ENCODE measurements at places on chromosomes 4 and X.

GRCh38 chr4:52164116-52164515, 113.0 kb downstream of the SPATA18 start:
- DNase-seq, result no peak

GRCh38 chr4:103996064-103996463, 276.3 kb upstream of the TACR3 start:
- DNase-seq, result no peak

DNA sequence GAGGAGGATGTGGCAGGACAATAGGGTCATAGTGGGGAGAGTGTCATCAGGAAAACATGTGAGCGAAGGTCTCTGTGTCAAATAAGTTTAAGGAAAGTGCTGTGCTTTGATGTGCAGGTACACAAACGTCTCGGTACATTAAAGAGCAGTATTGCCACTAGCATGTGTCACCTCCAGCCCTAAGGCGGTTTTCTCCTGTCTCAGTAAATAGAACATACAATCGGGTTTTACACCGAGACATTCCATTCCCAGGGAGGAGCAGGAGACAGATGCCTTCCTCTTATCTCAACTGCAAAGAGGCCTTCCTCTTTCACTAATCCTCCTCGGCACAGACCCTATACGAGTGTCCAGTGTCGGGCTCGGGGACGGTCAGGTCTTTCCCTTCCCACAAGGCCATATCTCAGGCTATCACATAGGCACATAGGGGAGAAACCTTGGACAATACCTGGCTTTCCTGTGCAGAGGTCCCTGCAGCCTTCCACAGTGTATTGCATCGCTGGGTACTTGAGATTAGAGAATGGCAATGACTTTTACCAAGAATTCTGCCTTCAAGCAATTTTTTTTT, 684.5 kb downstream of the PDHA2 start:
- no peak for DNase-seq

DNA sequence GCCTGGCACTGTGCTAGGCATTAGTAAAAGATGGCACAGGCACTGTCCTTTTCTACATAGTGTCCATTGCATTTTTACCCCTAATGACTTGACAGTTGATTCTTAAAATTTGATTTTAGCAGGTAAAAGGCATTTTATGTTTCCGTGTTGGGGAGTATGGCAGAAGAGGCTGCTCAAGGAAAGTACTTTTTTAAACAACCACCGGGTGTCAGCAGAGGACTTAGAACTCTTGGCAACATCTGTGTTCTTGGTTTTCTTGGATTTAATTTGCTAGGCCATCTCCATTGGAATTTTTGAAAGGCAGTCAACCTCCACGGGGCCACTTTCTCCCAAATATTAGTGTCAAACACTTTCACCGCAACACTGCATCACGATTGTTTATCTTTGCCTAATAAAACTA, 102.9 kb downstream of the TSPAN7 start:
- DNase-seq, result peak; percentile 13

DNA sequence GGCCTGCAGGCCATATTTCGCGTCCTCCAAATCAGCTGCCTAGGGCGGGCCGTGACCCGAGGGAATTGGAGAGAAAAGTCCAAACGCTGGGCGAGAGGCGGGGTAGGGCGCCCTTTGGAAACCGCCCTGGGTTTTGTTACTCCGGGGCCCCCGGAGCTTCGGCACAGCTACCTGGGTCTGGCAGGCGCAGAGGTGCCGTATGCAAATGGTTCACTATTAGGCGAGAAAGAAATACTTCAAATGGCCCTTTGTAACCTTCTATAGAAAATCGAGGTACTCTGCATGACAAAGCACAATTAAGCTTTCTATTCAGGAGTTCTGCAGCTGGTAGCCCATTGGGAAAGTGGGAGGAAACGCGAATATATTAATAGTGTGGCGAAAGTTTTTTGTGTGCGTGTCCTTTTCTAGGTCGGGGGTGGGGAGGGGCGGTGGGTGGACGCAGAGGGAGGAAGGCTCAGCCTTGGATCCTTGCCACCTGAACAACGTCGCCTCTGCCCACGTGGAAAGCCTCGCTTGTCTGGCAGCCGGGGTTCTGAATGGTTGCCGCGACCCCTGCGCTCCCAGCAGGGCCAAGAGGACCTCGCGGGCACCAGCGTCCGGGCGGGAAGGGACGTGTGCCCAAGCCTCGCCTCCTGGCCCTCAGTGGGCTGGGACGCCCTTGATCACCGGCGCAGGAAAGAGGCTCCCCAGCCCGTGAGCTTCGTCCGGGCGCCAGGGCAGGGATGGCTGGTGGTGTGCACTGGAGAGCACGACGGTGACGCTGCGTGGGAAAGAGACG, 9.5 kb downstream of the GSX2 start:
- no peak for DNase-seq

GRCh38 chrX:115713460-115713859, 152.5 kb downstream of the PLS3 start:
- DNase-seq, result no peak

DNA sequence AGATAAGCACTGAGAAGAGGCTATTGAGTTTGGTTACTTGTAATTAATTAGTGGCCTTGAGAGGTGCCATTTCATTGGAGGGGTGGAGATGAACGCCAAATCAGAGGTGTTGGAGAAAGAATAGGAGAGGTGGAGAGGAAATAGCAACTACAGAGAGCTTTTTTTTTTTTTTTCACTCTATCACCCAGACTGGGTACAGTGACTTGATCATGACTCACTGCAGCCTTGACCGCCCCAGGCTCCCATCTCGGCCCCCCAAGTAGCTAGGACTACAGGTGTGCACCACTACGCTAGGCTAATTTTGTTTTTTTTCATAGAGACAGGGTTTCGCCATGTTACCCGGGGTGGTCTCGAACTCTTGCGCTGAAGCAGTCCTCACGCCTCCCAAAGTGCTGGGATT, 5.2 kb downstream of the NHS start:
- DNase-seq, result no peak

- peak; percentile 58 for DNase-seq
Observed at GRCh38 chrX:41085878-41086626, 807 bp downstream of the USP9X start.

DNA sequence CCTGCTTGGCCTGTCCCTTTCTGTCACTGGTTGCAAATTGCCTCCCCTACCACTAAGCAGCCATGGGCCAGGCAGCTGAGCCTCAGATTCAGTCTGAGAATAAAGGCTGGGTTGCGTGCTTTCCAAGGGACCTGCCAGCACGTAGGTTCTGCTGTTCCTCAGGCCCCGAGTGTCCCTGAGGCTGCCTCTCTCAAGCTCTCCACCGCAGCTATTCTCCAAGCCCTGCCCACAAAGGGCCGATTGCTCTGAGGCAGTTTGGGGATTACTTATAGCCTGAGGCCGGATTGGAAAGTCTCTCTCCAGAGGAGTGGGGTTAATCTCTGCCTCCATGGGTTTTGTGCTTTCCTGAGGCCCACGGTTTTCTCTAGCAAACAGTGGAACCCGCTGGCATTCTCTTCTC, 590.7 kb downstream of the BCOR start:
- DNase-seq, result no peak

DNA sequence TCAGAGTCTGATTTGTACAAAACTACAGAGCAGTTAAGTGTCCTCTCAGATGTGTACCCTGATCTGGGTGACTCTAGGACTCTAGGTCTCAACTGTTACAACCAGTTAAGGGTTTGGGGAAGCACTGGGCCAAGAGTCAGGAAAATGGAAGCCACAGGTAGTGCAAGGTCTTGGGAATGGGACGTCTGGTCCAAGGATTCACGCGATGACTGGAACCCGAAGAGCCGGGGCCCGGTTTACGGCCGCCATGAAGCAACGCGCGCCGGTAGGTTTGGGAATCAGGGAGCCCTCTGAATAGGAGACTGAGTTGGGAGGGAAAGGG, 321 bp upstream of the HPRT1 start:
- DNase-seq, result no peak

DNA sequence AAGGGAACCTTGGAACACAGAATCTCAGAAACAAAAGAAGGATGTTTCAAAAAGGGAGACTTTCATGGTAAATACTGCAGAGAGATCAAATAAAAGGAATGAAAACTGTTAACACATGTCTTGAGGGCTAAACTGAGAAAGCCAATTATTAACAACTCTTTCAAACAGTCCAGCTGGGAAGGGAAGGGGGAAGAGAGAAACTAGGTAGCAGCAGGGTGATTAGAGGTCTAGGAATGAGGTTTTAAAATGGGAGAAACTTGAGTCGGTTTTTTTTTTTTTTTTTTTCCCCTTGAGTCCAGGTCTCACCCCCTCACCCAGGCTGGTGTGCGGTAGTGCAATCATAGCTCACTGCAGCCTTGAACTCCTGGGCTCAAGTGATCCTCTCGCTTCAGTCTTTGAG, 4.3 kb downstream of the BCLAF3 start:
- no peak for DNase-seq

GRCh38 chr4:174141876-174142275, 141.6 kb downstream of the FBXO8 start:
- DNase-seq, result no peak

GRCh38 chr4:76821641-76822040, 76.3 kb downstream of the SOWAHB start:
- no peak for DNase-seq

- DNase-seq, result peak; percentile 63
Observed at GRCh38 chr4:87895964-87896621, 63.3 kb downstream of the MEPE start.

DNA sequence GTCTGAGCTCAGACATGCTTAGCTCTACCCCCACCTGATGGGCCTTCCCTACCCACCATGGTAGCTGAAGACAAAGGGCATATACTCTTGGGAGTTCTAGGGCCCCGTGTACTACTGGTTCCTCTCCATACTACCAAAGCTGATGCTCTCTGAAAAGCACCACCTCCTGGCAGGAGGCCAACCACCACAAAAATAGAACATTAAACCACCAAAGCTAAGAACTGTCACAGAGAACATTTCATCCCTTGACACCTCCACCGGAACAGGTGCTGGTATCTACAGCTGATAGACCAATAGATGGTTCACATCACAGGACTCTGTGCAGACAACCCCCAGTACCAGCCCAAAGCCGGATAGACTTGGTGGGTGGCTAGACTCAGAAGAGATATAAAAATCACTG, 13.4 kb downstream of the EDA2R start:
- DNase-seq, result no peak

DNA sequence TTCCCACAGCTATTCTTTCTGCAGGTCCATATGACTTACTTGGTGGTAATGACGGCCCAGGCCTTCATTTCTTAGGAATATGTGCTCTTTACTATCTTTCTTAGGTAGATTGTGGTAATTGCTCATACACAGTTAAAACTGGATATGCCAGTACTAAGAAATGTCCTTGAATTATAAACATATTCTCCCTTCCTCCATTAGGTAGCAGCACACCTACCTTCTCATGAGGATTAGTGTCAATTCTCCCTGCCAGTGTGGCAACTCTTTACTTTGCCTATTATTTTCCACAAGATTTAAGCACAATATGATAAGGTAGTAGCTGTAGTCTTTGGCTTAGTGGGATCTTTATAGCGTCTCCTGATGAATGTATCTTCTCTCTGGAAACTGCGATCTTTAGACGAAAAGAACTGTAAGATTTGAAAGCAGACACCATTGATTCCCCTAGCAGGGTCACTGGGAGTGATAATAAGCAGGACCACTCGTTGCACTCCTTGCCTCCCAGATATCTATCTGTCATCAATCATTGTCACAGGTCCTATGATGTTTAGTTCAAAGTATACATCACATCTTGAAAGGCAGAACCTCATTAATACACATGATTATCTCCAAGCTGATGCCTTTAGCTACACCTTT, 1240.7 kb downstream of the C4orf33 start:
- peak; percentile 1 for DNase-seq

GRCh38 chr4:7765666-7766065, 174.0 kb downstream of the AFAP1 start:
- no peak for DNase-seq

Measured in activated CD4-positive, alpha-beta T cell treated with anti-CD3 and anti-CD28 coated beads, Interleukin-10, Interleukin-2, amounts not matched to agents 100 ng/mL and 50 ng/mL, durations not matched to agents 16 hours and 8 hours (primary cell).